NCI-H2081 treated with DMSO at 0.1 percent for 48 hours (cell line): ENCODE measurements at places on chromosomes 6 and 20.
A peak's percentile ranks its signal among the peaks of the same experiment; 100 is the strongest.

DNA sequence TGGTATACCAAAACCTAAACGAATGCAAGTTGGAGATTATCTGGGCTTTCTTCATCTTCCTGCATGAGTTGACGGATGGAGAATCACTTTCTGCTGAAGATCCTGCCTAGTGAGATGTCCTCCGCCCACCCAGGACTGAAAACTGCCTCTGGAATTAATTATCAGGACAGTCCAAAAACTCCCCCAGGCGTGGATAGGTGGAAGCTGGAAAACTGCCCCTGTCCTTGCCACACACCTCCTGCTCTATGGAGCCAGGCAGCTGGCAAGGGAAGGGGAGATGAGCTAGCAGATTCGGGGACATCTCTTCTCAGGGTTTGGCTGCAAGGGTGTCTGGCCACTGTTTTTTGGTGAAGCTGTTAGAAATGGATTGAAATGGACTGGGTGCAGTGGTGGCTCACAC lies 89.3 kb upstream of the ZNFX1 start:
- DNase-seq: no peak

DNA sequence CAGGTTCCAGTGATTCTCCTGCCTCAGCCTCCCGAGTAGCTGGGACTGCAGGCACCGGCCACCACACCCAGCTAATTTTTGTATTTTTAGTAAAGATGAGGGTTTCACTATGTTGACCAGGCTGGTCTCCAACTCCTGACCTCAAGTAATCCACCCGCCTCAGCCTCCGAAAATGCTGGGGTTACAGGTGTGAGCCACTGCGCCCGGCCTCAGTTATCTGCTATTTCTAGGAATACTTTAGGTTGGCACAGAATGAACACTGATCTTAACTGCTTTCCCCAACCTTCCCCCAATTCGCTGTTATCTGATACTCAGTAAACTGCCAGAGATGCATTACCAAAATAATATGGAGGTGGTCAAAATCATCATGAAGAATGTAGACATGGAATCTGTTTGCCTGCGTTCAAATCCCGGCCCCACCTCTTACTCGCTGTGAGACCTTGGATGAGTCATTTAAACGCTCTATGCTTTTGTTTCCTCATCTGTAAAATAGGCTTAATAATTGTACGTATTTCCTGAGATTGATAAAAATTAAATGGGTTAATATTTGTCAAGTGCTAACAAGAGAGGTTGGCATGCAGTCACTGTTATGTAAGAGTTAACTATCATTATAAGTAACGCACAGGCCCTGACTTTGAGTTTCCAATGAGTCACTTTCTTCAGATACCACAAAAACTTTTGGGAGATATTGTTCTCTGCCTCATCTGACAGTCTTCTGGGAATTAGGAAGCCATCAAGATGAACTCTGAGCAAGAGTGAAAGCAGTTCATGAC lies 44.5 kb upstream of the NCOA3 start:
- no peak for DNase-seq

GRCh38 chr6:116314878-116315277 lies 35.1 kb upstream of the TSPYL1 start:
- DNase-seq: no peak

GRCh38 chr6:150129616-150130505 lies 13.0 kb upstream of the PPP1R14C start:
- DNase-seq: no peak

DNA sequence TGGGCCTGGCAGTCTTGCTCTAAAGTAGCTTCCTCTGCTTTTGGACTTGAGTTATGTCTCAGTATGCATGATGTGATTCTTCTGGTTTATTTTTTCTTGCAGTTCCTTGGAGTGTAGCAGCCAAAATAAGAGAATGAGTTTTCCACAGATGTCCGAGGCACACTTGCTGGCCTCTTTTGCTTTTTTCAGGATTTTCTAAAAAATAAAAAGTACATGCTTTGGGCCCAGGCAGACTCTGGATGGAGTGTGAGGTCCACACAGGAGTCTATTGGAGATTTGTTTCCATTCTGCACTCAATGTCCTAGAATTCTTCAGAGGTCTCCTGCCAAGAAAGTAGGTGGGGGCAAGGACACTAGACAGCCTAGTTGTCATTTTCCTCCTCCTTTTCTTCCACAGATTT lies 477.6 kb downstream of the EPM2A start:
- no peak for DNase-seq

GRCh38 chr20:36628076-36628475 lies 17.9 kb downstream of the SLA2 start:
- no peak for DNase-seq

GRCh38 chr6:119544325-119545175 lies 195.0 kb upstream of the MAN1A1 start:
- DNase-seq: no peak

DNA sequence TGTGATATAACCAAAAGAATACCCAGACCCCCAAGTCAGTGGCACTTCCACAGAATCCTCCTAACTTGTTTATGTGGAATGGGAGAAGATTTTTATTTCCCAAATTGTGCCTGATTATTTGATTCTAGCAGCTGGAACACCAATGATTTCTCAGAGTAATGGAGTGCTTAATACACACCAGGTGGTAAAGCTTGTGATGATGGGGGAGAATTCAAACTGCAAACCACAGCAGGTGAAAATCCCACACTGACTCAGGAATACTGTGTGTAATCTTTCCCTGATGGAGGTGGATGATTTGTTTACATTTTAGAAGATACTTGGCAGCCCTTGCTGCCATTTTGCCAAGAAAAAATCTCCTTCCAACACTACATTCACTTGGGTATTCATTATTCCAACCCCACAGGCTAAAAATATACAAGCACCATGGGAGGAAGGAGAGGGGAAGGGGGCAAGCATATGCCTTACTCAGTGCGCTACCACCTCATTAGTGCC lies 212.7 kb upstream of the PLN start:
- DNase-seq: no peak

GRCh38 chr20:50392138-50392866 lies 117.9 kb upstream of the PTPN1 start:
- DNase-seq: no peak

DNA sequence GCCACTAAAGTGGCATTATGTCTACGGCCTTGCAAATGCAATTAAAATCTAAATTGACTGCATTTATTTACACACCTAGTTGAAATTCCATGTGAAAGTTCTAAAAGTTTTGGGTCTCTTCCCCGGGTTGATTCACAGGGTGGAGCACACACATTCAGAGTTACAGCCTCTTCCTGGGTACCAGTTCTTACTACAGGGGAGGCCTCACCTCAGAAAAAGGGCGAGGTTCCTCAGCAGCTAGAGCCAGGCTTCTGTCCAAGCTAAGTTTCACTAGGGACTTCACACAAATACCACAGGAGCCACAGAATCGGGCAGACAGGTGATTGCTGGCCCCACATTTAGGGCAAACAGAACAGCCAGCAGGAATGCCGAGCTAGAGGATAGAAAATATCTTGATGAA lies 52.7 kb downstream of the DZANK1 start:
- DNase-seq: no peak

DNA sequence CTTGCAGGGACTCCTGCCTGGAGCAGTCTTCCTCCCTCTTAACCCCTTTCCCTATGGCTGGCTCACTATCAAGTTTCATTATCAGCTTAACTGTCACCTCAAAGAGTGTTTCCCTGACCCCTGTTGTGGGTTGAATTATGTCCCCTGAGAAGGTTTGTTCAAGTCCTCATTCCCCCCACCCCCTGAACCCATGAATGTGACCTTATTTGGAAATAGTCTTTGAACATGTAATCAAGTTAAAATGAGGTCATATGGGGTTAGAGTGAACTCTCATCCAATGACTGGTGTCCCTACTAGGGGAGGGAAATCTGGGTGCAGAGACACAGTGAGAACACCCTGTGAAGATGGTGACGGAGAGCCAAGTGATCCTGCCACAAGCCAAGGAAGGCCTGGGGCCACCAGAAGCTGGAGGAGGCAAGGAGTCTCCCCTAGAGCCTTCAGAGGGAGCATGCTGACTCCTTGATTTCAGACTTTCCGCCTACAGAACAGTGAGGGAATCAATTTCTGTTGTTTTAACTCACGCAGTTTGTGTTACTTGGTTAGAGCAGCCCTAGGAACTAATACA lies 165.2 kb upstream of the TOP1 start:
- no peak for DNase-seq

DNA sequence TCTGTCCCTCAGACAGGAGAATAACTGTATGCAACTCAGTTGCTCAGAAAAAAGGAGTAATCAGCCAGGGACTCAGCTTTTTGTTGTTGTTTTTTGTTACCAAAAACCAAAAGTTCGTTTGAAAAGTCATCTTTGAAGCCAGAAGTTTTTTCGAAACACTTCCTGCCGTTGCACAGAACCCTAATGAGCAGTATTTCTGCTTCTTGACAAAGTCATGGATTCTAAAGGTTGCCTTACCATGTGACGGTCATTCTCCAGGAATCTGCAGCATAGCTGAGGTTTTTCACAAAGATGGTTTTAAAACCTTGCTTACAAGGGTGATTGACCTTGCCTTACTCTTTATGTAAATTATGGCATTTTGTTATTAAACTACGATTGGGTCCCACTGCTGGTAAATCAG lies 1.9 kb downstream of the RAB32 start:
- DNase-seq: no peak

- DNase-seq: no peak
Observed at GRCh38 chr6:25431306-25431974, 152.3 kb downstream of the CARMIL1 start.

DNA sequence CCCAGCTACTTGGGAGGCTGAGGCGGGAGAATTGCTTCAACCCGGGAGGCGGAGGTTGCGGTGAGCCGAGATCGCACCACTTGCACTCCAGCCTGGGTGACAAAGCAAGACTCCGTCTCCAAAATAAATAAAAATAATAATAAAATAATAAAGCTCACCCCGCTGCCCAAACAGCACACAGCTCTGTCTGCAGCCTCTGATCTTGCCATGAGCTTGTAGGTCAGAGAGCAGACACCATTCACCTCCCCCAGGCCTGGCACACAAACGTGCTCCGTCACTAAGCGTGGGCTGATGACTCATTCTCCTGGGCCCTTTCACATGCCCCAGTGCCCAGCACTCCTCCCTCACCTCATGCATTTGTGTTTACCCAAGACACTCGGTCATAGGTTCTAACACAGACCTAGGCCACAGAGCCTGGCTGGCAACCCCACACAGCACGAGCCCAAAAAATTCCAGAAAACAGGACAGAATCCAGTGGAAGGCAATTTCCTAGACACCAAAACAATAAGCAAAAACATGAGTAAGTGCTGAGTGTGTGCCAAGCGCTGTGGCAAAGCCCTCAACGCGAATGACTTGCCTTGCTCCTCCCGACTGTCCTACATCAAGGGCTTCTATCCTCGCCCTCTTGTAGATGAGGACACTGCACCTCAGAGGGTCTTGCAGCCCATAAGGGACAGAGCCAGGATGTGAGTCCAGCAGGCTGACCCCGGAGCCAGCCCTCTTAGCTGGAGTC lies 18.0 kb downstream of the ATP9A start:
- no peak for DNase-seq

GRCh38 chr20:23242556-23243180 lies 107.9 kb upstream of the NXT1 start:
- DNase-seq: no peak

GRCh38 chr6:148703900-148704299 lies 42.9 kb upstream of the UST start:
- DNase-seq: no peak

DNA sequence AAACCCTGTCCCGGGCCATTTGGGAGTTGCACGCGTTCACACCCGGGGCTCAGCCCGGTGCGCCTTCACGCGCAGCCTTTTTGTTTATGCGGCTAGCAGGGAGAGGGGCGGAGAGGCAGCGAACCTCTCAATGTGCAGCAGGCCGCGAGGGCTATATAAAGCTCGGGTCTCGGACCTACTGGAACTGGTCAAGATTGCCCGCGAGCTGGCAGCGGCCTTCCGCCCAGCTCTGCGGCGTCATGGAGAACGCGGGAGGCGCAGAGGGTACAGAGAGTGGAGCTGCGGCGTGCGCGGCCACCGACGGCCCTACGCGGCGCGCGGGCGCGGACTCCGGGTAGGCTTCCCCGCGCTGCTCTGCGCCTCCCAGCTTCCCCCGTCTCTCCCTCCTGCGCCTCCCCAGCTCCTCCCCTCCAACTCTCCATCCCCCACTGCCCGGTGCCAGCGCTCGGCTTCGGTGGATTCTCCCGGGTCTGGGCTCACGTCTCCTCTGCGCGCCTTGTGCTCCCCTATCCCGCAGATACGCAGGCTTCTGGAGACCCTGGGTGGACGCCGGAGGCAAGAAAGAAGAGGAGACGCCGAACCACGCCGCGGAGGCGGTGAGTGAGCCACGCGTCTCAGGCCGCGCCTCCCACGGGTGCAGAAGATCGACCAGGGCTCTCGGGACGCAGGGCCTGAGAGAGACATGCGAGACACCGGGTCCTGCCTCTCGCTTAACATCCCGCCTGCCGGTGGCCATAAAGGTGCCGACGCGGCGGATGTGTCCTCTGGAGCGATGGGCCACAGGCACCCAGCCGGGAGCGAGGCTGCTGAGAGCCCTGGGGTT lies at the start of gene RIPPLY2:
TSS of gene RIPPLY2 (plus strand) at position 183 of the 823 bp plus-strand sequence. CDS start at position 240, 57 bp downstream.
- DNase-seq: peak; percentile 32

DNA sequence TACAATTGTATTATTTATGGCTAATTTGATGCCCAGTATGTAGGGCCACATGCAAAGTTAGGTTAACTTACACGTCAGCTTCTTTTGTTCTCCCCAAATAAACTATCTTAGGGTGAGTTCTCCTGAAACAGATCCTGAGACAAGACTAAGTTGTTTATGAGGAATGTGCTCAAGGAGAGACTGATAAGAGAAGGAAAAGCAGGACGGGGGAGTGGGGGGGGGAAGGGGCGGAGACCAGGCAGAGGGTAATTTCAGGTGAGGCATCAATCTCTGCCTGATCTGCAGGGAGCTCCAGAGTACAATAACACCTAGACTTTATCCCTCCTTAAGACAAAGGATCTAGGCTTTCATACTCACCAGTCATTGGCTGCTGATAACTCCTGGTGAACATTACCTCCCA lies 220.6 kb upstream of the BTBD3 start:
- DNase-seq: no peak

DNA sequence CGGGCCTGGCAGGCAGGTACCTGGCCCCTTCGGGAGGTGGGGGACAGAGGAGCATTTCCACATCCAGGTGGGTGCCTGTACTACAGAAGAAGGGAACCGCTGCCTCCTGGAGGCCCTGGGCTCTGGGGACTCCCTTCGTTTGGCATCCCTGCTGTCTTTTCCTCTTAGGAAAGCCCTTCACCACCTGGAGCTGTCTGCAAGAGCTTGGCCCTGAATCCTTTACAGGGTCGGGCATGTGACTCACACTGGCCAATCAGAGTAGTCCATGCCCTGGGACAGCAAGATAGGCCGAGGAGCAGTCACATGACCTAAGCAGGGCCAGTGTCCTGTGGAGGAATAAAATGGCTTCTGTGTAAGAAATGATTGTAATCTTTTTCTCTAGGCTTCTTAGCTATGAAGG lies 224.9 kb downstream of the ANKRD60 start:
- no peak for DNase-seq

DNA sequence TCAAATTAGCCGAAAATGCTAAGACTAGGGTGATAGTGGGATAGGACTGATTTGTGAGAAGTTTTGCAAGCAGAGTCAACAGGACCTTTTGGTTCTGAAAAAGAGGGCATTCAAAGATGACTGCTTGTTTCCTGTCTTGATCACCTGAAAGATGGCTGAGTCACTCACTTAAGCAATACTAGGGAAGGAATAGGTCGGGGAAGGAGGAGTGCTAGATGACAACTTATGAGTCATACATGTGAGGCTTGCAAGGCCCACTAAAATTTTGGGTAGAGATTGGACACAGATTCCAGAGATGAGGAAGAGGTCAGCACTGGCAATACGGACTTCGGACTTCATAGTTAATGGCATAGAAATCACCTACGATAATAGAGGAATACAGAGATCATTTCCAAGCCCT lies 89.2 kb downstream of the FAM83B start:
- DNase-seq: no peak

- no peak for DNase-seq
Observed at GRCh38 chr20:52972190-52972937, at the start of gene TSHZ2. Gene TSHZ2 (plus strand): TSS chr20:52972358. CDS start chr20:52973294, 936 bp downstream.

GRCh38 chr20:46735436-46735835 lies 26.0 kb downstream of the SLC2A10 start:
- DNase-seq: no peak
